Neural progenitor cell (in vitro differentiated cells): ENCODE measurements at places on chromosomes 5 and 9.

DNA sequence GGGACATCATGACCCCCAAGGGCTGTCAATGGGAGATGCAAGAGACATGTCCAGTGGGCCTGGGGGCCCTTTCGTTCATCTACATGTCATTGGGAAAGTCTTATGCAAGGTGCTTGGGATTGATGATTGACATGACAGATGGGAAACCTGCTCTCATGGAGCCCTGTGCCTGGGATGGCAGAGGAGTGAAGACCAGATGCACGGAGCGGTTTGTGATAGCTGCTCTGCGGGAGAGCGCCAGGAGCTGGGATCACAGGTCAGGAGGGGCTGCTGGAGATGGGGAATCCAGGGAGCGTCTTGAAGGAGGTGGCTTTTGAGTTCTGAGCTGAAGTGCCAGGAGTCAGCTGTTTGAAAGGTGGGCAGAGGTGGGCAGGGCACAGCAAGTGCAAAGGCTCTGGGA, 104.3 kb downstream of the FGF18 start:
- DNase-seq: no peak

- DNase-seq: no peak
Observed at GRCh38 chr5:124283031-124283430, 463.4 kb downstream of the ZNF608 start.

DNA sequence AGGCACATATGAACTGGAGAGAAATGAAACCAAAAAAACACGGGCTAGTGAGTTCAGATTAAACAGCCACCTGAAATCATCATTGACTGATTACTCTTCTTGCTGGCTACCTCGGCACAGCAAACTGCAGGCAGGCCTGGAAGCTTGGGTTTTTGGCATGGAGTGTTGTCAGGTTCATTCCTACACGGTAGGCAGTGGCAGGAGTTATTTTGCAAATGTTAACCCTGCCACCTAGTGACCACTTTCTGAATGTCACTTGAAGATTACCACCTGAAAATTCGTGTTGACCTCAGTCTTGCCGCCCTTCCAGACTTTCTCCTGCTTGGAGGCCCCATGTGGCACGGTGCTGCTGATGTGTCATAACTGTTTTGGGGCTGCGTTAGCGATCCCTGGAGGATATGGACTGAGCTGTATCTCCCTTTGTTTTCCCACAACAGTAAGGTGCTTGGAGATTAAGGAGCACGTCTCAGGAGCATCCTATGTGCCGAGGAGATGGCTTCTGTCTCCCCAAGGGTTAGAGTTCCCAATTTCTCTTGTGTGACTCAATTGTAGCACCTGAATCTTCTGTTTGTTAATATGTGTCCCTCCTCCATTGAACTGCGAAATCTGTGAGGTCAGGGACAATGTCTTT, 12.7 kb upstream of the CD180 start:
- peak; percentile 79 for DNase-seq

DNA sequence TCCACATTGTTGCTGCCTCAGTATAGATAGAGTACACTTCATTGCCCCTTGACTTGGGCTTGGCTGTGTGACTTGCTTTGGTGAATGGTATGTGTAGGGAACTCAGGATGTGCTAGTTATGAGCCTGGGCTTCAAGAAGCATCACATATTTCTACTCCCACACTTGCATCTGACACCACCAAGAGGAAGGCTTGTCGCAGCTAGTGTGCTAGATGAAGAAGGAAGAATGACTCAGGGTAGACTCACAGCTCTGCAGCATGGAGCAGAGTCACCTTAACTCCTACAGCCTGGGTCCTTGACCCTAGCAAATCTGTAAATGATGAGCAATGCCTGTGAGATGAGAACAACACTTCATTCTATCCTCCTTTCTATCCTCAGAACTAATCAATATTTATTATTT, 261.8 kb downstream of the ASTN2 start:
- no peak for DNase-seq

GRCh38 chr5:170844651-170845050, 17.2 kb upstream of the RANBP17 start:
- DNase-seq: no peak

GRCh38 chr5:111772456-111773122, 15.6 kb upstream of the NREP start:
- DNase-seq: peak; percentile 63

GRCh38 chr9:4221931-4222330, 77.9 kb downstream of the GLIS3 start:
- DNase-seq: no peak
